NCI-H1105 (cell line): ENCODE measurements at places on chromosomes 7 and 10.

- DNase-seq: no peak
These were observed 15.5 kb downstream of the TLX1 start for GRCh38 chr10:101146392-101147251.

GRCh38 chr10:91519899-91520514 lies 109.9 kb downstream of the HECTD2 start:
- DNase-seq: no peak

- no peak for DNase-seq
These were observed 61.0 kb downstream of the STEAP1B start for GRCh38 chr7:22438994-22439393.

DNA sequence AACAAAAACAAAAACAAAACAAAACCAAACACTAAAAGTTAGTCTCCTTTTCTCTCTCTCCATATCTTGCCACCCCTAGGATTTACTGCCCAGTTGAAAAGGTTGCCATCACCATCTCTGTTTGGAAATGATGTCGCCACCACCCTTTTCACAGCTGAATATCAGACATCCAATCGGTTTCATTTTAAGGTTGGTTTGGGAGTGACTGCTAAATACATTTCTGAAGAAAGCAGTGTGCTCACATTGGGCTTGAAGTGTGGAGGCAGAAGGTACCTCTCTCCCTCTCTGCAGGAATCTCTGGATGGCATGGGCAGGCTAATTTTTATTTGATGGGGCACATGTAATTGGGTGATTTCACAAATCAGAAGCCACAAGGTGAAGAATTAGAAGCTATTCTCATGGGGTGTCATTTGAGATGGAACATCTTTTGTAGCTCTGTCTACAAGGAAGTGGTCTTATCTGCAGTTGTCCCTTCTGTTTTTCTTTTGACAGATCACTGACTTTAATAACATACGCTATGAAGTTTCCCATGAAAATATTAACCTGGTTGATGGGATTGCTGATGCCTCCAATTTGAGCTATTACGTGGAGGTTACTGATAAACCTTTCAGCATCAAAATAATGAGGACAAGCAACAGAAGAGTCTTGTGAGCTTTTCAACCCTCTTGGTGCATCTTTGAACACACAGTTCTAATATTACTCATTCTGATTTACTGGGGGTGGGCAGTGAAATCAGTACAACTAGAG lies 20.1 kb downstream of the MGAM2 start:
- no peak for DNase-seq

DNA sequence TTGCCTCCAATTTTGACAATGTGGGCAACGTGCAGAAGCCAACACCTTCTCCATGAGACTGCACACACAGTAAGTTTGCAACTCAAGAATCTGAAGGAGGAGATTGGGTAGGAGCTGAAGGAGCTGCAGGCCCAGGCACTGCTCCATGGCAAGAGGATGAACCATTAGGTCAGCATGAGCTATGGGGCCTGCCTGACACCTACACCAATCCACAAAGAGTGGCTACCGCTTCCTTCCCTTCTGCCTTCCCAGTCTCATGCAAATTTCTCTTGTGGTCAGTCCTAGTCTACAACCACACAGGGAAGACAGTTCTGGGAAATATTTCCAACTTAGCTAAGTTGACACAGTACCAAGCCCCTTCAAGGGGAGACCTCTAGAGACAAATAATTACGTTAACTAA lies 142.0 kb upstream of the ADO start:
- no peak for DNase-seq

DNA sequence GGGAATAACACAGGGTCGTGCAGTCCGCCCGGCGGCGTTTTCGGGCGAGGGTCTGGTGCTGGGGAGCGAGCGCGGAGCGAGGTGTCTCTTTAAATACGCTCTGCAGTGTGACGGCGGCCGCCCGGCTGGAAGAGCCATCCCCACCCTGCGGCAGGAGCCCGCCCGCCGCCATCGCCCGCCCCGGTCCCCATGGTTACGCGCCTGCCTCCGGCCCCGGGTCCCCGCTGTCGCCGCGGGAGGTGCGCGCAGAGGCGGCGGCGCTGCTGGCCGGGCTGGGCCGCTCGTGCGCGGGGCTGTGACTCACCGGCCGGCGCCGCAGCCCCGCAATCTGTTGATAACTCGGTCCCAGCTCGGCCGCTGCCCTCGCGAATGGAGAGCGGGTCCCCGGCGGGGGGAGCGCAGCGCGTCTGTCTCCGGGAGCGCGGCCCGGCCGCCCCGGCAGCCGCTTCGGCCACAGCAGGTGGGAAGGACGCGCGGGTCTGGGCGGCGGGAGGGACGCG lies at the start of gene ADGRA1:
ADGRA1 (plus strand) TSS at position 246 of the 500 bp plus-strand sequence. CDS start 986 bp downstream, outside the sequence.
- peak; percentile 13 for DNase-seq

DNA sequence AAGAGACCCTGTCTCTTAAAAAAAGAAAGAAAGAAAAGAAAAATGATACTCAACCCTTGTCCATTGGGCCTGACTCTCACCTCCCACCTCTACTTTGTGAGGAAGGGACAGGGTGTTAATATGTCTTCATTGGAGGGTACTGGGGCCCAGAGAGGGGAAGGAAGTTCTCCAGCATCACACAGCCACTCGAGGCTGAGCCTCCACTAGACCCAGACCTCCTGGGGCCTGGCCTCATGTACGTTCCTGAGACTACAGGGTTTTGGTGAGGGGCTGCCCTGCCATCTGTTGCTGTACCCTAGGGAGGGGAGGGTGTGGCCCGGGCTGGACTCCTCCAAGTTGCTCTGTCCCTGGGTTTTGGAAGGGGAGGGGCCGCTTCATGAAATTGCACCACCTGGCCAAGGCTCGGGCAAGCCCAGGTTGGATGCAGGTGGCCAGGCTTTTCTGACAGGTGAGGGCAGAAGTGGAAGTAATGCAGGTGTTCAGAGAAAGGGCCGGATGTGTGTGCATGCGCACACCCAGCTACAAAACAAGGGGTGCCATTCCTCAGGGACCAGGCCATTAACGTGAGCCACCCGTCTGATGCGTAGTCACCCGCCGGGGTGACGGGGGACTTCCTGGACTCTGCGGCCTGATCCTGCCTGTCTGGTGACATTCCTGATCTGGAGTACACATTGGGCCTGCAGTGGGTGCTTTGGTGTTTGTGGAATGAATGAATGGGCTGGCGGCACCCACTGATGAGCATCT lies 21.7 kb downstream of the GTF2IRD1 start:
- DNase-seq: peak; percentile 82

DNA sequence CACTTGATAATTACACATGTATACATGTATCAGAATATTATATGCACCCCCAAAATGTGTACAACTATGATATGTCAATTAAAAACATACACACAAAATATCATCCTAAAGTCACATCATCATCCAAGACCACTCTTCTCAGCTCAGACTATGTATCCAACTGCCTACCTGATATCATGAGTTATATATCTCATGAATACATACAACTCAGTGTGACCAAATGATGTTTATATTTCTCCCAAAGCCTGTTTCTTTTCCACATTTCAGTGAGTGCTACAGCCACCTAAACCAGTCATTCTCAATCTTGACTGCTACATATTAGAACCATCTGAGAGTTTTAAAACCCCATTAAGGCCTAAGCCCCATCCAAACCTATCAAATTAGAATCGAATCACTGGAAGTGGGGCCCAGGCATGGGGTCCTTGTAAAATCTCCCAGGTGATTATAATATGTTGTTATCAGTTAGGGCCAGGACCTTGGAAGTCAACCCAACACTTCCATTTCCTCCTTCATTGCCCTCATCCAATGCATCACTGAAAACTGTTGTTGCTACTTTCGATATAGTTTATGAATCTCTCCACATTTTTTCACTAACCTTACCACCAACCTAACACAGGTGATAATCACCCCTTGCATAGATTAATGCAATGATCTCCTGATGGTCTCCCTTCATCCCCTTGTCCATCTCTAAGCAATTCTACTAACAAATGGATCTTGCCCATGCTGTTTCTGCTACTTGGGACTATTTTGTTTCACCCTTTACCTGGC lies 53.8 kb upstream of the ITGB8 start:
- no peak for DNase-seq

- no peak for DNase-seq
These were observed 5.7 kb downstream of the GATA3 start for GRCh38 chr10:8060010-8060703.

GRCh38 chr10:79409726-79410085 lies 35.7 kb downstream of the ZCCHC24 start:
- DNase-seq: no peak

DNA sequence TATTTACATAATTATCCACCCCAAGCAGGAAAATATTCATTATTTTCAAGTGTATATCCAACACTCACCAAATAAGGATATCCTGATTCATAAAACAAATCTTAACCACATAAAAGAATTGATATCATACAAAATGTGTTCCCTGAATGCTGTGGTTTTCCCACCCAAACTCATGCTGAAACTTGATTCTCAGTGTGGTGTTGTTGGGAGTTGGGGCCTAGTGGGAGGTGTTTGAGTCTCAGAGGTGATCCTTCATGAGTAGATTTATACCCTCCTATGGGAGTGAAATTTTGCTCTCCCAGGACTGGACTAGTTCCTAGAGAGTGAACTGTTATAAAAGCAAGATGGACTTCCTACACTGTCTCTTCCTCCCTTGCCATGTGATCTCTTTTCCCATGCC lies 1028.3 kb downstream of the SORCS1 start:
- no peak for DNase-seq

- DNase-seq: no peak
These were observed 57.9 kb downstream of the CUX1 start for GRCh38 chr7:101875283-101875846.

GRCh38 chr7:7695111-7695817 lies 23.1 kb downstream of the RPA3 start:
- DNase-seq: no peak

GRCh38 chr10:33537066-33537465 lies 202.6 kb upstream of the NRP1 start:
- DNase-seq: no peak

- DNase-seq: no peak
These were observed 10.4 kb downstream of the JCAD start for GRCh38 chr10:30048768-30049517.

DNA sequence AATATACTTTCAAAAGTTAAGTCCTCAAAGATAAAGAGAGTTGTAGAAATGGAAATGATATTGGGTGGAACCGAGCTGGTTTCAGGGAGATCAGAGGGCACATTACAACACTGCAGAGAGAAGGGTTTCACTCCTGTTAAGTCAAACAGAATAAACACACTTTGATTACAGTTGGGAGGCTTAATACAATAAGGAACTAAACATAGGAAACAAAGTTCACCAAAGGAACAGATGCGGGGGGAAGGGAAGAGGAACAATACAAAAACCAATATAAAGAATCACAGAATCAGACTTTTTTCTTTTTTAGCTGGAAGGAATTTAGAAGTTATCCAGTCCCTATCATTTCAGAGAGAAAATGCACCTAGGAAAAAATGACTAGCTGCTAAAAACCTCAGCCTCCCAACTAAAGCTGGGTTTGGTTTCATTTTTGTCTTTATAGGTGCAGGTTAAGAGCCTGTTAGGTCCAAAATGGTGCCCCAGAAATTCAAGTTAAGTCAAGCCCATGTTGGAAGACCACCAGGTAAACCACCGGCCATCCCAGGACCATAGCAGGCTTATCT lies 81.9 kb downstream of the DNMBP start:
- no peak for DNase-seq

DNA sequence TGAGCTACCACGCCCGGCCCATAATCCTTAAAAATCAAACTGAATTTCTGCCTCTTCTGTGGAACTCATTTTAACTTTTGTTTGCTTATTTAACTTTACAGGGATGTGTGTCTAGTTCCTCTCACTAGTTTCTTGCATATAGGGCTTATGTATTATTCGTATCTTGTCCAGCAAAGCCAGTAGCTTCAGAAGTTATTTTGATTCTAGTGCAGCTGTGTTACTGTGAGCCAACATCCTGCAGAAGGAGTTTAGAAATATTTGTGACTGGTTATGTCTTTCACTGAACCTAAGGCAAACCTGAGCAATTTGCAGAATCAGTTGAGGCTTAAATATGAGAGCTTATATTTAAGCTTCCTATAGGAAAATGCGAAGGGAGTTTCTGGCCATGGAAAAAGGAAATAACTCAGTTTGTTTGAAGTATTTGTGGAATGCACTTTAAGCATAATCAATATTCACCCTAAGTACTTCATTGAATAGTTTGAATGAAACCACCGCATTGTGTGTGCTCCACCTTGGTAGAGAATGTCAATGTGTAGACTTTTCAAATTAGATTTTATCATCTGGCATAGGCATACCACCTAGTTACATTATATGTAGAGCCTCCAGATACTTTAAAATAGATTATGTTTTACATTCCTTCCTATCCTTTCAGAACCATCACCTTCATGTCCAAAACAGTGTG lies 90.8 kb downstream of the MCU start:
- no peak for DNase-seq

DNA sequence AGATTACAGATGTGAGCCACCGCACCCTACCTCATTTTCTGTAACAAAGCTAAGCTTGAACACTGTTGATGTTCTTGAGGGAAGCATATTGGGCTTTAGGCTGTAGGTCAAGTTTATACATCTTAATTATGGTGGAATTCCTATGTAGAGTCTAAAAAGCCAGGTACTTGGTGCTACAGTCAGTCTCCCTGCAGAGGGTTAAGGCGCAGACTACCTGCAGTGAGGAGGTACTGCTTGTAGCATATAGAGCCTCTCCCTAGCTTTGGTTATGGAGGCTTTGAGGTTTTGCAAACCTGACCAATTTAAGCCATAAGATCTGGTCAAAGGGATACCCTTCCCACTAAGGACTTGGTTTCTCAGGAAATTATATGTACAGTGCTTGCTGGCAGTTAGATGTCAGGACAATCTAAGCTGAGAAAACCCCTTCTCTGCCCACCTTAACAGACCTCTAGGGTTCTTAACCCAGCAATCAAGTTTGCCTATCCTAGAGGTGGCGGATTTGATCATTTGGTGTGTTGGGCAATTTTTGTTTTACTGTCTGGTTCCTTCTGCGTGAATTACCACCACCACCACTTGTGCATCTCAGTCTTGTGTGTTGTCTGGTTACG lies 6.0 kb downstream of the PPIA start:
- DNase-seq: no peak

DNA sequence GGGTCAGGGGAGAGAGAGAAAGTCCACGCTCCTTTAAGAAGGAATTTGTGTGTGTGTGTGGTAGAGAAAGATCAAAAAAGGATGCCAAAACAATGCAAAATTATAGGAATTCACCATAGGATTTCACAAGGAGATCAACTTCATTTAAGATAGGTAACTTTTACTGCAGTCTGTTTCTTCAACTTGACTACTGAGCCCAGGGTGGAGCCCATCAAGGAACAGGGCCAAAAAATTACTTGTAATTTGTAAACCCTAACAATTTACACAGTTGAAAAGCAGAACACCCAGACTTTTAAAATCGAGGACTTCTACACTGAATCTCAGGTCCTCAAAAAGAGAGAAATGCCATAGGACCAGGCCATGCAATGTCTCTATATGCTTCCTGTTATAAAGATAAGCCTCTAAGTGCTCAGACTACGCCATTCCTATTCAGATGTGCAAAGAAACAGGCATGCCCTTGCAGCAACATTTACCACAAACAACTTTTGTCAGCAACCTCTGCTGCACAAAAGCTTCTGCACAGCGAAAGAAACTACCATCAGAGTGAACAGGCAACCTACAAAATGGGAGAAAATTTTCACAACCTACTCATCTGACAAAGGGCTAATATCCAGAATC lies 10.6 kb upstream of the GIMAP4 start:
- no peak for DNase-seq
